GM18507 (cell line): ENCODE measurements at places on chromosomes 5 and 9.

DNA sequence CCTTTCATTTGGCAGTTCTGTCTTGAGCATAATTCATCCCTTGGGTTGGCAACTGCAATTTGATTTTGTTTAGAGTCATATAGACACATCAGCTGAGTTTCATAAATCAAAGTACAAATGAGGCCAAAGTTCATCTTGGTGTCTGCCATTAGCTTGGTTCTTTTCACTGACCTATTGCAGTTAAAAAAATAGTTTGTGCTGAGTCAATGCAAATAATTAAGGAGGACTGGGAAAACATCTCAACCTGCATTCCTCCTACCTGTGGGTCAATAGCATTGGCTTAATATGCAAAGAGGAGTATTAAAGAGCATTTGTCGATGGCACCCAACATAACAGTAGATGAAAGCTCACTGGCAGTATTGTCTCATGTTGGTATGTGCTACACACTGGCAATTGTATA lies 1.6 kb downstream of the PKD2L2 start:
- no peak for DNase-seq

DNA sequence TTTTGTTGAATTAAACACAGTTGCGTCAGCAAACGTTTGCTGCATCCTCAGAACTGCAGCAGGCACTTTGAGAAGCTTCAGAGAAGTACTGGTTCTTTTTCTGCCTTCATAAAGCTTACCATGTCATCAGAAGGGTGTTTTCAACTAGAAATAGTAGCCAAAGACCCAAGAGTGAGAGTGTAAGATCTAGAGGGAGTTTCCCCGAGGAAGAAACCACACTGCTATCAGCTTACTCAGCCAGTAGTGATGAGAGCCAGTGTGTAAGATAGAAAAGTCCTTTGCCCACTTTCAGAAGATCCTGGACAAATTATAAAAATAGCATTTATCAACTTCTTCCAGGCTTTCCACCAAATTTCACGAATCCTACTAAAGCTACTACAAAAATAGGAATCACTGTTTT lies 154.5 kb downstream of the PAPPA start:
- no peak for DNase-seq

DNA sequence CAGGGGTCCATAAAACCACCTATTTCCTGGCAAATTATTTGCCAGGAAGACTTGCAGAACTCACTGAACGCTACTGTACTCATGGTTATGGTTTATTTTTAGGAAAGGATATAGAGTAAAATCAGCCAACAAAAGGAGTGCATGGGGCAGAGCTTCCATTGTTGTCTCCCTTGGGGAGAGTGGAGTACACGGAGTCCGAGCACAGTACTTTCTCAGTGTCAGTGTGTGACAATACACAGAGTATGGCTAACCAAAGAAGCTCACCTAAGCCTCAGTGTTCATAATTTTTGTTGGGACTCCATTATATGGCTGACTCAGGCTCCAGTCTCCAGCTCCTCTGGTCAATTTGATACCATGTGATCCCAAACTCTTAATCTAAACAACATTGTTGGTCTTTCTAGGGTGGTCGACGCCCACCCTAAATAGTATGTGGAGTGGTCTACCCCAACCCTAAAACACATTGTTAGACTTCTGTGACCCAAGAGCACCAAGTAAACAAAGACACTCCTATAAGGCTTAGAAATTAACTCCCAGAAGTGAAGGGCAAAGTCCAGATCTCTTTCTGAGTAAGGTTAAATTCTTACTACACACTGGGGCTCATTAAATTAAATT lies 74.9 kb downstream of the SLC44A1 start:
- DNase-seq: no peak

DNA sequence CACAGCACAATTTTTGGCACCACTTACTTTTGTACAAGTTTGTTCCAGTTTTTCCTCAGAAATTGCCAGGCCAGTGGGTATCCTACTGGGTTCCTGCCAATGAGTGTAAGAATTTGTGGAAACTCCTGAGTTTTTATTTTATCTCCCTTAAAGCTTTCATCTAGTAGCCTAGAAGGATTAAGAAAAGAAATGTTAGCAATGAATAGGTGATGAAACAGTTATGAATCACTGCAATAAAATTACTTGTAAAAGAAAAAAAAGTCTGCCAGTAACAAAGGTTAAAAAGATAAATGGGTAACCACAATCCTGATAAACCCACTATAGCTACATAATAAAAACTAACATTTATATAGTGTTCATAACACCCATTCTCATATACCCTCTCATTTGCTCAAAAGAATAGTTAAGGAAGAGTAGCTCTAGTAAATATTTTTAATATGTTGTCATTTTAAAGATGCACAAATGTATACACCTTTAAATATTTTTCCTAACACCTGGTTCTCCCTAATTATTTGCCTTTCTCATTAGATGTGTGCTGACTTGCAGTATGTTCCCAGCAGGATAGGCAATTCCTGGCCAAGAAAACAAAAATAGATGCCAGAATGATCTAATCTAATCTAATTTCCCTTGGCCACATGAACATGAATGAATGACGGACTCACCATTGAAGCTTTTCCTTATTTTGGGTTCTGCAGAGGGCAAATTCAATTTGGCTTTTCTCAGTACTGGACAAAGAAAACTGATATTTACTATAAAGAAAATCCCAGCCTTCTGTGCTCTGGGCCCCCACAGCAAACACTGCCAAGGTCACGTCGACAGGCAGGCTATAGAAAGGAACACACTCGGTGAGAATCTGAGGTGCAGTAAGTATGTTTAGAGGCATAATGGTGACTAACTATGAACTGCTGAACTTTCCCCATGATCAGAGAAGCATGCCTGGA lies 26.4 kb downstream of the ERAP1 start:
- DNase-seq: no peak

DNA sequence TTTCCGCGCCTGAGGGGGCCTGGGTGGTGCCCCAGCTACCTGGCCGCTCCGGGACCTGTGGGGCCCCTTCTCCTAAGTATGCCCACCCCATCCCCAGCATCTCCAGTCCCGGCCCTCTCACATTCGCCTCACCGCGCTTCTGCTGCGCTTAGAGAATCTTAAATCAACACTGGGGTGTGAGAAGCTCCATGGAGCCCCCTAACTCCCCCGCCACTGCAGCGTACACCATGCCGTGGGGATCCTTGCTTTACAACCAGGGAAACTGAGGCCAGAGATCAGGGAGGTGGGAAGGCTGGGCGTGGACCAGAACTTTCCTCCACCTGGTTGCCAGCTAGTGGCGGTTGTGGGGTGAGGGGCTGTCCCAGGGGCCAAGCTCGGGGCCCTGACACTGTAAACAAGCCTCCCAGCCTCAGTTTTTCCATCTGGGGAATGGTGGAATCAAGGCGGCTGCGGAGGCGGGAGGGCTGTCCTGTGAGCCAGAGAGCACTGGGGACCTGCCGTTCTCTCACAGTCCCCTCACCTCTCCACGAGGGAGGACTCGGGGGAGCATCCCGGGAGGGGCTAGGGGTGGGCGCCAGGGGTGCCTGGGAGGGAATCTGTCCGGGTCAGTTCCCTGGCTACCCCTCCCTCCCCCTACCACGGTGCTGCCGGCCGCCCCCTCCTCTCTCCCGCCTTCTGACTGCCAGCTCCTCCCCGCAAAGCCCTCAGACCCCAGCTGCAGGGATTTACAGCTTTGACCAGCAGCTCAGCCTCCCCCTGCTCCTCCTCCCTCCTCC lies 161.2 kb downstream of the C9orf50 start:
- DNase-seq: no peak

DNA sequence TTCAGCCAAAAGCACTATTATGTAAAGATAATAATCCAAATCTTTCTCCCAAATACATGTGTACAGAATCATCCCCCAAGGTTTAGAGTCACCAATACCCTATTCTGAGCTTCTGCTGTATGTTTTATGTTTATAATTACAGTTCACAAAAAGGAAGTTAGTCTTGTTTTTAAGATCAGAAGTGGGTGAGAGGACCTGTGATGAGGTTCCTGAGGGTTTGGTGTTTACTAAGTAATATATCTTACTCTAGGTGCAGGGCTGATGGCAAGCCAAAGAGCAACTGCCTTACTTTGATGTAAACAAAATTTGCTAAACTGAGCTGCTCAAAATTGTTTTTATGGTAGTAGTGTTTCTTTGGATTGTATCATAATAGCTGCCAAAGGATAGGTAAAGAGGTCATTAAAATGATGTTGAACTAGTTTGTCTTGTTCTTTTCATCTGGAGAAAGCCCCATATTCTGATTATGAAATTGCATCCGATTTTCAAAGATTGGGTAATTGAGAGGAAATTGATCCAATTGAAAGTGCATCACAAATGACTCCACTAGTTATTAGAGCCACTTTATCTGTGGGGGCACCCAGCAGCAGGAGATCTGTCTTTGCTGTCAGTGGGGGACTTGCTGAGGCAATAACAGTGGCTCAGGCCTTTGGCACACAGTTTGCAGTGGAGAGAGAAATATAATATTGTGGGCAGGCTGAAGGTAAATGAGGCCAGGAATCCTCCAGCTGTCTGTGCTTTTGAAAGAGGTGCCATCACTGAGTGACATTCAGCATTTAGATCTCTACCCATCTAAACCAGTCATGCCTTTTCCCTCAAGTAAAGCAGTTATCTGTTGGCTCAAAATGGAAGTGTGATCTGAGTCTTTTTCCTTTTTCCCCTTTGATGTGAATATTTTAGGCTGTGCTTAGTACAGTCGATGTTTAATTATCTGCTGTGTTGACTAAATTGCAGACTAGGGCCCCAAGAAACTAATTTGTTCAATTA lies 14.1 kb downstream of the TRIM32 start:
- no peak for DNase-seq

DNA sequence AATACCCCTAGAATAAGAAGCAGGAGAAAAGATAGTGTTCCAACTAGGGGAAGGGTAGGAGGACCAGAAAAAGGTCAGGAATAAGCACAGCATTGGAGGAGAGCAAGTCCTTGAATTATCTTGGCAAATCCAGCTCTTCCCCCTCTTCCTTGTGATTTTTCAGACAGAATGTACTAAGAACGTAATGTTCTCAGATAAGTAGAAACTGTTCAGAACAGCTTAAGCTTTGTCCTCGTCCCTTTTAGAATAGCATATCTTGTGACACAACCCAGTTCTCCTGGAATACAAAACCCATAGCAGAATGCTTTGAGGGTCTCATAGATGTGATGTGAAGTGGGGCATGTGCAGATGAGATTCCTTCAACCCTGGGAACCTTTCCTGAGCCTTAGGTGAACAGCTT lies 97.4 kb downstream of the EMB start:
- DNase-seq: no peak

GRCh38 chr5:151303666-151304065 lies at the start of gene SLC36A3:
SLC36A3 (minus strand) TSS chr5:151303766; CDS start chr5:151303354, 412 bp downstream.
- no peak for DNase-seq

DNA sequence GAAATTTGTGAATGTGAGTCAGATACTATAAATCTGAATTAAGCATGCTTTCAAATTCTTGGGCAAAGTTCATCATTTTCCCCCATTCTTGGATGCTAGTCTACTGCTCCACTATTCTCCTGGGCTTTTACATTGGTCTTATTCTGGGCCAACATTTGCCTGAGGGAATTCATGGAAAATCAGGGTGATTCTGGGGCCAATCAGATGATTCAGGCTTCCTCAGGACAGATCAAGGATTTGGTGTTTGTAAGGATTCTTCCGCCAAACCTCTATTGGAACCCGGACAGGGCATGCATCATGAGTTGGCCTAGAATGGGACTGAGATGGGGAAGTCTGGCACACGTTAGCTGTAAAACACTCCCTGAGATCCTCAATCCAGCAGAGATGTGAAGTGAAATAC lies 113.8 kb downstream of the MEF2C start:
- no peak for DNase-seq

DNA sequence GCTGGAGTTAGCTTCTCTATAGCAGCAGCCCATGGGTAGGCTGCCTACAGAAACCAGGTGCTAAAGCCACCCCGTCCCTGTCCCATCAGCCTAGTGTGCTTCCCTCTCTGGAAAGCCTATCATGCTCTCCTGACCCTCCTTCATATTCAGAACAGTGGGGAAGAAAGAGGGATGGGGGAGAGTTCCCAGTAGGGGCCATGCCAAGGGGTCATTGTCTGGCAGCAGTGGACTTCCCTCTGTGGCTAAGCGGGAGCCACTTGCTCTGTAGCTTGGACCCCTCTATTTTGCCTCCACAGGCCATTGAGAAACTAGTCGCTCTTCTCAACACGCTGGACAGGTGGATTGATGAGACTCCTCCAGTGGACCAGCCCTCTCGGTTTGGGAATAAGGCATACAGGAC lies 17.5 kb downstream of the PTPA start:
- DNase-seq: no peak

- no peak for DNase-seq
These were observed 113.5 kb upstream of the PITX1 start for GRCh38 chr5:135147294-135148090.

DNA sequence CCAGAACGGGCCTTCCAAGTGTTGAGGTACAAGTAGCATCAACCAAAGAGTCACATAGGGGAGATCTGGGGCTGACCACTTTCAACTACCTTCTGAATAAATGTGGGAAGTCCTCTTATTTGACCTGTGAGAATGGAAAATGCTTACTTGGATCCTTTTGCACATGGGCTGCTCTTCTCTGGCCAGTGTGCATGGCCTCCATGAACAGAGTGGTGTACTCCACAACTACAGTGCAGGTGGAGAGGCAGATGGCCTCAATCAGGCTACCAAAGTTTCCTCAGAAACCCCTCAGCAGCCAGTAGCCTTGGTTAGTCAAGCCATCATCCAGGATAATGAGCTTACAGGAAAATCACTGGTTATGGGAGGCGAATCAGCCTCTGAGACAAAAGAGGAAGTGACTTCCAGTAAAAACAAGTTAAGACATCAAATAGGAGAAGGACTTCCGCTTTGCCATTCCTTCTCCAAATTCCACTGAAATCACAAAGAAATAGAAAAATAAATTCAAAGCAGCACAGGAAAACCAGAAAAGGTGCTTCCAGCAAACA lies 18.3 kb upstream of the FCHO2 start:
- no peak for DNase-seq

DNA sequence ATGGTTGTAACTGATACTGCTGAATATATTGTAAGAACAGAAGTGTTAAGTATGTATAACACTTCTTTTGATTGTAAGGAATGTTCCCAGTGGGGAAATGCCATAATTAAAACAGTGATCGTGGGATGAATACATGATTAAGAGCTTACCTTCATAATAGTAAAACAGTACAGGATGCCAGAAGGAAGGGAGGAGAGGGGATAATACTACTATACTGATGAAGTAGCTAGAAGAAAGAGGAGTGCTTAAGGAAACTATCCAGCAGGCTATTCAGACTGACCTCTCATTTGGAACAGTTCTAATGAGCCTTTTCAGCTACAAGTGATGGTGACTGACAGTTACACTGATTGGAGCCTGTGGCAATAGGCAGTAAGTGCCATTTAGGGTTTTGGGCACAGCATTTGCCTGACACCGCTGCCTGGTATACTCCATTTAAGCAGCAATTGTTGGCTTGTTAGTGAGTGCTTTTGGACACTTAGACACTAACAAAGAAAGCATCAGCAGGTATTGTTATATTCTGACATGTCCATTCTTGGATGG lies 33.8 kb upstream of the KDM4C start:
- no peak for DNase-seq

GRCh38 chr5:147971472-147971871 lies 65.1 kb upstream of the C5orf46 start:
- DNase-seq: no peak

- DNase-seq: no peak
These were observed 37.9 kb downstream of the ERGIC1 start for GRCh38 chr5:172871982-172872381.

GRCh38 chr9:25917731-25918362 lies 239.6 kb upstream of the TUSC1 start:
- DNase-seq: no peak

- no peak for DNase-seq
These were observed 270.5 kb downstream of the DMRT2 start for GRCh38 chr9:1320607-1321195.
